ENCODE measurements at places on chromosomes 2 and 18.

- no peak for DNase-seq
Measured at GRCh38 chr2:46878886-46879285, 36.7 kb downstream of the MCFD2 start.

DNA sequence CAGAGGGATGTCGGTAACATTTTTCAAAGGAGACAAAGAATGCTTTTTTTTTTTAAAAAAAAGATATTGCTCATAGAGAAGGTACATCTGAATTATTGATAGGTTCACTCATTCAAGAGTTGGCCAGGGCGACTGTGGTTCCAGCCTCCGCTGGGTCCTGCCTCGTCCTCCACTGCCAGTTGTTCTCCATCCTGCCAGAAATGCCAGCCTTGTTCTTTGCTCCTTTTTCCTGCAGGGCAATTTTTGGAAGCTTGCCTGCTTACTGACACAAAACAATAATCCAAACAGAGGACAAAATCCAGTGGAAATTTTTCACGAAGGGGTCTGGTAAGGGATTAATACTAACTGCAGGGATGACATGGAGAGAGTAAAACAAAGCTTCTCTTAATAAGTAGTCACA lies 1113.0 kb downstream of the CBLN2 start:
- no peak for DNase-seq

GRCh38 chr18:45363196-45363595 lies 252.1 kb upstream of the SLC14A2 start:
- DNase-seq, result no peak

DNA sequence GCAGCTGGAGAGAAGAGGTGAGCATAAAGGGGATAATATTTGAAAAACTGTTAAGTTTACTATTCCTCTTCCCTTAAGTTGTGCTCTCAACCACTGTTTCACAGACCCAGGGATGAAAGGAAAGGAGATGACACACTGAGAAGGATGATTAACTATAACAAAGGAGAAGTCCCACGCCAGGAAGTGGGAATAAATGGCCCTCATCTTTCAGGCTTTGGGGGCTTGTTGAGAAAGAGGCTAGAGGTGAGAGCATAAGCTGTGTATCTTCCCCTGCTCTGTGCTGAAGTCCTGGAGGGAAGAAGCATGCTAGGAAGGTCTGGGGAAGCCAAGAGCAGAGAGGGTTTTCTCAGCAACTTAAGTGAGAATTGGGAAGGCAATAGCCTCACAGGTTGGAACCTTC lies 399.1 kb upstream of the ATP5MC3 start:
- no peak for DNase-seq

DNA sequence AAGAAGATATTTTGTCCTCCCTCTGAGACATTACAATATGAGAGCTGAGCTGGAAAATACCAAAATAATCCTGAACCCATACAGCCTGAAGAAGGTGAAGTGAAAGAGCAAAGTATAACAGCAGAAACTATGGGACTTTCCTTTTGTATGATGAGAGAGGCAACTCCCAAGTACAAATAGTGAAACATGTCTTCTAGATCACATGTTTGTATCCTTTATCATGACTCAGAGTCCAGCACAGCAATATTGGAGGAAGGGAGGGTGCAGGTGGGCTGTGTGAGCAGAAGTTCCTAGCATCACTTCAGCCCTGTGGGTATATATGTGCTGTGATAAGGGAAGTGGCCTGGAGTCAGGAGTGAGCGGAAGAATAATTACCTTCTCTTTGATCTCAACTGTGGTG lies 265.6 kb upstream of the NRXN1 start:
- DNase-seq, result no peak

- no peak for DNase-seq
Measured at GRCh38 chr2:1676091-1676912, 68.0 kb downstream of the PXDN start.

DNA sequence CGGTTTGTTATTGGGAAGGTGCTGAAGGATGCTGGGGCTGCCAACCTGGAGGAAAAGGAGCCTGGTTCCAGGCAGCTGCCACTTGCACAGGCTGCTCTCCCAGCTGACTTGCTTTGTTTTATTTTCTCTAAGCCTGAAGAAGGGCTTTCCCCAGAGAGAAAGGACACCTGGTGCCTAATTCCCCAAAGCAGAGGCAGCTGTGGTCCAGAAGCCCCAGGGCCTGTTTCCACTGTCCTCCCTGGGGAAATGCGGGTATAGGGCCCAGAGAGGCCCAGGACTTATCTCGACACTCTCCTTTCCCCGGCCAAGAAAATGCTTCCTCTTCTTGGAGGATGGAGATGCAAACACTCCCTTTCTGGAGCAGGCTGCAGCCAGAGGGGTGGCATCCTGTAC lies 30.1 kb downstream of the INO80C start:
- no peak for DNase-seq

- no peak for DNase-seq
Measured at GRCh38 chr2:218536804-218537494, 31.2 kb downstream of the USP37 start.

DNA sequence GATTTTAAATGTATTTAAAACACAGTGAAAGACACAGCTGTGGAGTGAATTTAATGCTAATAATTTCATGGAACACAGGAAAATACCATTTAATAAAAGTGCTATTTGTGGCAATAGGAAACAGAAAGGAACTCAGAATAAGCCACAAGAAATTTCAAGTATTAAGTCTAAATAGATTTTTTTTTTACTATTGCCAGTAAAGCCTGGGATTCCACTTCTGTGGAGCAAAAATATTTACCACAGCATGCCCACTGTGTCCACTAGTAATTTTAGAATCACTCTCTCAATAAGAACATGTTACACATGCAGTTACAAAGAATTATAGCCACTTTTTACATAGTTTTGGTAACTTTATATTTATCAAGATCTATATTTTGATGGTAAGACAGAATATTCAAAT lies 17.2 kb downstream of the KCTD18 start:
- DNase-seq, result no peak

GRCh38 chr18:79495591-79496071 lies 99.9 kb downstream of the NFATC1 start:
- peak; percentile 33 for DNase-seq

DNA sequence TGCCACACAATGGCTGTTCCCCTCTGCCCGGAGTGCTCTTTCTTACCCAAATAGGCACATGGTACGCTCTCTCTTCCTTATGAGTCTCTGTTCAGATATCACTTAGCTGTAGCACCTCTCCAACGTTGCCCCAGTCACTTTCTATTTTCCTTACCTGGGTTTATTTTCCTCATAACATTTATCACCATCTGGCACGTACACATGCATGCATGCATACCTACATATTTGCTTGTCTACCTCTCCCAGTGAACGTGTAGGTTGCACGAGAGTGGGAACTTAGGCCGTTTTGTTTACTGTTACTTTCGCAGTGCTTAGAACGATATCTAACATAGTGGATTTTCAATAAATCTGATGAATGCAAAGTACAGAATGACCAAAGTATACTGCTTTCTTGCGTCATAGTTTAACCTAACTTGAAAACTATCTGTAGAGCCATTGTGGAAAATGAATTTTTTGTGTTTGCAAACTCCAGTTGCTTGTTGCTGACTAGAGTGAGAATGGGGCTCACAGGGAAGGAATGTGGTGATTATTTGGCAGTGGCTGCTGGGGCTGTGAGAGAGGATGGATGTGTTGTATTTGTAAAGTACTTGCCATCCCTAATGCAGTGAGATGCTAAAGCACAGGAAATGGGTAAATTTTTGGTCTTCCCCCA lies 47.1 kb downstream of the ACSL3 start:
- no peak for DNase-seq

DNA sequence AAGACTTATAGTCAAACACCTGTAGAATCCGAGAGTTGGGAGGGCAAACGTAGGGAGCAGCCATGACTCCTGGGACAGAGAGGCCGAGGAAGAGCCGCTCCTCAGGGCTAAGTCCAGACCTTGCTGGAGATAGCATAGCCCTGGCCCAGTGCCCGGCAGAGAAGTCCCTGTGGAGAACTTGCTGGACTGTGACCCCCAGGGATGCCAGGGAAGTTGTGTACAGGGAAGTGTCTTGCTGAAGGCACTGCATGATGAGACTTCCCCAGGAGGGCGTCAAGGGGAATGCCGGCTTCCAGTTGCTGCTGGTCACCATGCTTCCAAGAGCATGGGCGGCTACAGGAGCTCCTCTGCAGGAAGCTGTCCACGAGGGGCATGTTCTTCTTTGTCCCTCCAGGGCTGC lies 8.6 kb upstream of the CNDP1 start:
- DNase-seq, result no peak

DNA sequence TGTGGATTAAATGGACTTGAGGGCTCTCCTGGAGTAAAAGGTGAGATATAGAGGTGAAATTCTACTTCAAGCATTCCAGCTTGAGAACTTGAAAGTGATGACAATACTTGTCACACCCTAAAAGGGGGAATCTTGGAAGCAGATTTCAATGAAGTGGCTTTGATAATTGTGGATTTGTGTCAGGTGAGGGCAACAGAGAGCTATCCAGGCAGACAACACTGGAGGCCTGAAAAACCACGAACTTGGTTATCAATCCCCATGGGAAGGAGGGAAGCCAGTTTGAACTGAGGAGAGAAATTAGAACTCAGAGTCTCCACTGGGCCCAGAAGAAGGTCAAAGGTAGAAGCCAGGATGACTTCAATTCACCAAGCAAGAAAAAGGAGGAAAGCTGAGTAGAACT lies 263.9 kb downstream of the FIGN start:
- no peak for DNase-seq

GRCh38 chr18:75086494-75087034 lies 122.4 kb downstream of the PTGR3 start:
- DNase-seq, result no peak

- DNase-seq, result no peak
Measured at GRCh38 chr18:54023471-54023870, 201.0 kb downstream of the MBD2 start.

- DNase-seq, result no peak
Measured at GRCh38 chr2:226678422-226678821, 121.2 kb downstream of the IRS1 start.

GRCh38 chr18:27778441-27778840 lies 398.5 kb downstream of the CDH2 start:
- DNase-seq, result no peak
